Astrocyte (in vitro differentiated cells and primary cell): ENCODE measurements at places on chromosomes 5 and 9. TPM values are rescaled to one million over a fixed set of nuclear protein-coding genes. Genes with fewer than 3 reads are reported as not detected.
A peak's percentile ranks its signal among the peaks of the same experiment; 100 is the strongest.

DNA sequence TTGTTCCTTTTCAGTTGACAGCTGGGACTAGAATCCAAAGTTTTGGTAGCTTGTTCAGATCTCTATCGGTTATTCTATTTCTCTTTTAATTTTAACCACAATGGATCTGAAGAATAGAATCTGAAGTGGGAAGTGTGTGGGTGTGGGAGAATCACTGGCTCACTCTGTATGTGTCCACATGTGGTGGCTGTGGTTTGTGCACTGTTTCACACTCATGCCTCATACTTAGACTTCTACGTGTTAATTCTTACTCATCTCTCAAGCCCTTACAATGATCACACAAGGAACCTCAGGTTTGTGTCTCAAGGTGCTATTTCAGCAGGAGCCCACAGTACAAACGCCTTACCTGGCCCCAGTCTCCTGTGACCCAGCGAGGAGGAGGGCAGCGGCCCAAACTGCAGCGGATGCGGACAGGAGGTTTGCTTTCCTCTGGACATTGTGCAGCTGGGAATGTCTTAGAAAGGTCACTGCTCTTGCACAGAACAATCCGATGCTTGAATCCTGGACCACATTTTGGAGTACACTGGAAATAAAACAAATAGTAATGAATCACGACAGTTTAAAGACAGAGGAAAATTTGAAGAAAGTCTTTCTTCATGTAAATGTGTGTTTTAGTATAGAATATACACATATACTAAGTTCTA is 309.1 kb downstream of the ADAMTS6 start:
- peak overlapping the region; percentile 96 for H3K27ac ChIP-seq
- H3K36me3 ChIP-seq: peaks cover 18% of the 10 kb centered on the region
- no peak overlapping the region for H3K4me3 ChIP-seq
- peaks cover 11% of the 10 kb centered on the region for H3K4me1 ChIP-seq

ELAVL2 gene
- total RNA-seq: 19.1 and 22.2 TPM in 2 replicates

DNA sequence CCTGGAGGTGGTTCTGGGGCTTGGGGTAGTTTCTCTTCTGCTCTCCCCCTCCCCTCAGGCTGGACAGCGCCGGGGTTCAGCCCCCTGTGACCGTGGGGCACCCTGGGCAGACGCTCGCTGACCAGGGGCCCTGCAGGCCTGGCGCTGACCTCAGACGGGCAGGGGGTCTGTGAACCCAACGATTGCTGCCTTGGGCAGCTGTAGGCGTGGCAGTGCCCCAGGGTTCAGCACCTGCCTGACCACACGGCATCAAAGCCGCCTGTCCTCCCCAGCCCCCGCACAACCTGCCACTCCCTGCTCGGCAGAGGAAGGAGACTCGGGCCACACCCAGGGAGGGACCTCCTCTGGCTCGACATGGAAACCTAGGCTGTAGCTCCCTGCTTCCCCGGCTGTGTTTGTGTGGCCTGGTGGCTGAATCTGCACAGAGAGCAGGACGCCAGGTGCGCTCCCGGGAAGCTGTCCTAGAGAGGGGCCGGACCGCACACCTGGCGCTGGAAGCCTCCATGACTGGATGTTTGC is 12.2 kb downstream of the LCN12 start:
- H3K27me3 ChIP-seq: no peaks in the 10 kb centered on the region
- no peak overlapping the region for H3K27ac ChIP-seq
- H3K4me3 ChIP-seq: no peak overlapping the region
- H3K4me1 ChIP-seq: peaks cover 4% of the 10 kb centered on the region

SOX30 gene
- 0.14 and 0.19 TPM in 2 replicates for total RNA-seq

DNA sequence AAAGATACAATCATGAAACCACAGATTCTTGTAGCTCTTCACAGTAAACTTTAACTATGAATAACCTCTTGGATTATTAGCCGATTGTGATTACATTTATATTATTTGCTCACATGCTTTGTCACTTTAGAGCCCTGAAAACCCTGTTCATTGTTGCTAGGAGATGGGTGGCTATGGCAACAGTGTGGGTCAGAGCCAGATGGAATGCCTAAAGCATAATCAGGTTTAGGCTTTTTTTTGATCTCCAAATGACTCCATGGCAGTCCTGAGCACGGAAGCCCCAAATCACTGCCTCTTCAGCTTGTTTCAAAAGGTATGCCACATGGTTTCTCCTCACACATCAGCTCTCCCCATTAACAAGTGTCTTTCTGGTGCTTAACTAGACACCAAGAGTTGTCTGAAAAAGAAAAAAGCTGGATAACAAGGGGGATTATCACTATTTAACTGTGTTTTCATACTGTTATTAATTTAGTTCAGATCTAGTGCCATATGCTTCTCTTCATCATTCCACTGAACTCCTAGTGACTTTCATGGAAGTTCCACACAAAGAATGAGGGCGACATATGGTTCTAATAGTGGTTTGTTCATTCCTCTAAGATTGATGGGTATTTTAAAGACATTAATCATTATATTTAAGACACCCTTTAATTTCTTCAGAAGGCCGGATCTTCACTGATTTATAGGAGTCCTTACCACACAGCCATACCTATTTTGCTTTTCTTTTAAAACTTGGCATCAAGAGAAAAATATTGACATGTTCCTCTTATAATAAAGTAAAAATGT is 88.8 kb upstream of the PAM start:
- no peaks in the 10 kb centered on the region for H3K36me3 ChIP-seq
- no peak overlapping the region for H3K4me3 ChIP-seq
- peaks cover 3% of the 10 kb centered on the region for H3K27me3 ChIP-seq
